ENCODE measurements at places on chromosomes 5 and 9.

DNA sequence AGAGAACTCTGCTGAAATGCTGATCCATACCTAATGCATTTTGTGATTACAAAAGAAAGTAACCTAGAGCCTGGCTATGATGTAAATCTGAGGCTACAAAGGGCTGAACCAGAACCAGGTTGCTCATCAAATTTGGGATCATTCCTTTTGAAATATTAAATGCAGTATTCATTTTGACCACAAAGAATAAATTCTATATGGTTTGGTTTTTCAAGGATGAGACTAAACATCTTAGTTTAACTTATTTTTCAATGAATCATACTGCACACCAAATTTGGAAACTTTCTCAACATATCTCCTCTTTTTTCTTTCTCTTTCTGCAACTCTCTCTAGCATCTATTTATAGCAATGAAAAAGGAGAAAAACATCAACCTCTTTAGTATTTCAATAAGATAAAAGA is 46.5 kb downstream of the CEMIP2 start:
- DNase-seq, result no peak

DNA sequence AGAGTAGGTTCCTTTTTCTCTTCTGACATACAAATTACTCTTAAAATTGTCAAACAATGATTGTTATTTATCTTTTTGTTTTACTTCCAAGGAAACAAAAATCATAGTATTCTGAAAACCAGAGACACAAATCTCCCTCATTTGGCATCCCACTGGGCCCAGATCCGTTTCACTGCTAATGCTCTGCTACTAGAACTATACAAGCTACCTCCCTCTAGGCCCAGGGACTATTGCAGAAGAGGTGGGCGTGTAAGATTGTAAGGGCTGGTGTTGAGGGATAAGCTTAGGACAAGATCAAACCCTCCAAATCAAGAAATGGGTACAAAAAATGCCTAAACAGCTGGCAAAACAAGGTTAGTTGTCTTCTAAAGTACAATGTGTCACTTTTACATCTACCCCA is 928.9 kb upstream of the CDH10 start:
- DNase-seq, result no peak

GRCh38 chr9:126860757-126861466 is 473 bp downstream of the ZBTB34 start:
- no peak for DNase-seq

DNA sequence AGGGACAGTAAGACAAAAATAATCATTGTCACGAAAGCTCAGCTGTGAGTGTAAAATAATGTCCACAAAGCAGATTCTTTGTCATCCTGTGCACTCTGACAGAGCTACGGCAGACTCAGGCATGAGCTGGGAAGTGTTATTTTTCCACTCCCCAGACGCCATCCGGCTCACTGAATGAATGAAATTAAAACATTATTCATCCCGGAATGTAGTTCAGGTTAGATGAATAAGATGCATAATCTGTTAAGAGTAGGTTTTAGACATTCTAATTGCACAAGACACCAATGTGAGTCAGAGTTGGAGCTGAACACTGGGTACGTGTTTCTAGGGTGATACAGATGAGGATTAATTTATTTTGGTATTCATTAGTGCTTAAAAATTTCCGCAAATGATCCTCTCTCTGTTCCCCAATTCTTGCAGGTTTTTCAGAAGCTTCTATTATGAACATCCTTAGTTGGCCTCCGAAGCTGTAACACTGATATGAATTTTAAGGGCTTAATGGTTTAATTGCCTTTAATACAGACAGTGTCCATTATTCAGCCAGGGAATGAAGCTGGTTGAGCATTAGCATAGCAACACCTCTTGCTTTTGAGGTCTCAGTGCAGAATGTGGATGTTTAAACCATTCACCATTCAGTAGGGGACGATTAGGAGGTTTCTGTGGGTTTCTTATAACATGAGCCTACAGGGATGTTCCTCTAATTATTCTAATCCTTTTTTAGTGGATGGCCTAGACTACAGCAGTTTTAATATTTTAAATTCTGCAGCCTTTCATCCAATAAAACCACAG is 65.6 kb upstream of the FRRS1L start:
- DNase-seq, result no peak

DNA sequence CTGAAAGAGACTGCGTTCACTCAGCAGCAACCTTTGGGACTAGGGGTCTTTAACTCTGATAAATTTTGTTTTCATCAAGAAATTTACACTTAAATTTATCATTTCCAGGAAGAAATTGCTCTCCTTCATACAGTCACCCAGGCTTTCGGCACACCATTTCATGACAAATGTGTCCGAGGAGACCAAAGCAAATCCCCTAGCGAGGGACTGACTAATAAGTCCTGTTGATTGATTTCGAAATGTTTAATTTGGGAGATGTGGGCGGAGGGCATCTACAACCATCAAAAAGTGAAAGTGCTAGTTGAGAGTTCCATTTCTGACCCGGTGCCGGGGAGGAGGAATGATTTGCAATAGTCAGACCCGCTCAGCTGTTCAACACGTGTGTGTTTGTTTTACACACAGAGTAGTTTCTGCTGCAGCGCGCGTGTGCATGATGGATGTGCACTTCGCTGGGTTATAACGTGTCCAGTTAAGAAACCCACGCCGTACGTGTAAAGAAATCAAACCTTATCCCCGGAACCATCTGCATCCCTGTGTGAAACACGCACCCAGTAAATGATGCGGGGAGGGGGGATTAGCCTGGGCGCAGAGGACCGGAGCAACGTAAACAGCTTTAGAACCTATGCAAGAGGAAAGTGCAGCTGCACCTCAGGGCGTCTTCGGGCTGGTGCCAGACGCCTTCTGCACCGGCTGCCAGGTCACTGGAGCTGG is 845 bp upstream of the NR4A3 start:
- peak; percentile 28 for DNase-seq

- no peak for DNase-seq
Observed at GRCh38 chr9:99666571-99666970, 155.1 kb upstream of the NR4A3 start.

GRCh38 chr9:7121055-7121454 is 363.3 kb downstream of the KDM4C start:
- no peak for DNase-seq

DNA sequence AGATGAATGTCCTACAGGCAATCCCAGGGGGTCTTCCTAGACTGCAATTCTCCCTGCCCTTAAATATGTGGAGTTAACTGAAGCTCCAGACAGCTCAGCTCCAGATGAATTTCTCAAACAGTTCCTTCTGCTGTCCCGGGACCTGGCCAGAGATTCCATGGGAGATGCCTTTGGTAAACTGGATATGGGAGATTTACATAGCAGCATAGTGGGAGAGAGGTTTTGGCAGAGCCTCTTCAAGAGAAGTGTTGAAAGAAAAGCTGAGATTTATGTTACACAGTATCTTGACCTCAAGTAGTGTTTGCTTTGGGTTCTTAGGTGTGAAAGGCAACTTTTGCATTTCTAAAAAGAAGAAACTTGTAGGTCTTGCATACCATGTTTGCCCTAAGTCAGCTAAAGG is 364.9 kb downstream of the ARRDC3 start:
- no peak for DNase-seq

DNA sequence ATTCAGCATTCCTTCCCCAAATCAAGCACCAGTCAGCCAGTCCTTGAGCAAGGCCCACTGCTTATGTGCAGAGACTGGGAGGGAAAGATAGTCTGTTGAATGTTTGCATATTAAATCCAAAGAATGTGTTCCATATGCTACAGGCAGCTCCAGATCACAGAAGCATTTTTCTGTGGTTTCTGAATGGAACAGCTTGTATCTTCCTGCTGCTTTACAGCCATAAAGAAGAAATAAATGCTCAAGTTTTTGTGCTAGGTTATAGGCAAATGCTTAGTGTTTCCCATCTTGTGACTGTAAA is 310.3 kb downstream of the TRIM36 start:
- no peak for DNase-seq
